ENCODE measurements at places on chromosomes 11 and 22.

DNA sequence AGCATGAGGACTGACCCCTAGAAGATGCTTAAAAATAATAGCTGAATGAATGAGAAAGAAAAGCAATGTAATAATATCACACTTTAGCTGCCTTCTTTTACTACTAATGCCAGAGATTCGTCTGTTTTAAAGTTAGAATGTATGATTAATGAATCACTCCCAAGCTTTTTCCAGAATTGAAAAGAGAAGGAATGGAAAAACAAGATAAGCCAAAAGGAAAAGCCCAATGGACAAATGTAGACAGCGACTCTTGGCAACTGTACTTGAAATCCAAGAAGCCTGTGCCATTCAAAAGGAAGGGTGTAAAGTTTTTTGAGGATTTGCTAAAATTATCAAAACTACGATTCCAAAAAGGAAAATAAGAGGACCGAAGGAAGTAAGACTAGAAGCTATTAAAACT lies 40.8 kb upstream of the PAMR1 start:
- DNase-seq: no peak

DNA sequence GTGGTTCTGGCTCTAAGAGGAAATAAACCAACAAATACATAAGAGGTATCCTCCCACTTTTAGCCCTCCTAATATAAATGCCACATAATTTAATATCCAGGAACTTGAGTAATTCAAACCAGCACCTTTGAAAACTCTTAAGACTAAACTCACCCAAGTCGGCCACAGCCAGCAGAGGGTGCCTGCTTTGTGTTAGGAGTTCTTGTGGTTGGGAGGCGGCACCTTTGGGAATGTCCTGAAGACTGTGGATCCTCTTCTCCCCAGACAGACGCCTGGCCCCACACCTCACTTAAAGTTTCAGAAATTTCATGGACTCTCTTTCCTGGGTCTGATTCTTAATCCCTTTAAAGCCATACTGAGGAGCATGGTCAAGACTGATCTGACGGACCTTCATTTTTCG lies 169.0 kb downstream of the TBC1D22A start:
- DNase-seq: no peak

- DNase-seq: no peak
Observed at GRCh38 chr22:46079861-46080821, 70.2 kb upstream of the PPARA start.

DNA sequence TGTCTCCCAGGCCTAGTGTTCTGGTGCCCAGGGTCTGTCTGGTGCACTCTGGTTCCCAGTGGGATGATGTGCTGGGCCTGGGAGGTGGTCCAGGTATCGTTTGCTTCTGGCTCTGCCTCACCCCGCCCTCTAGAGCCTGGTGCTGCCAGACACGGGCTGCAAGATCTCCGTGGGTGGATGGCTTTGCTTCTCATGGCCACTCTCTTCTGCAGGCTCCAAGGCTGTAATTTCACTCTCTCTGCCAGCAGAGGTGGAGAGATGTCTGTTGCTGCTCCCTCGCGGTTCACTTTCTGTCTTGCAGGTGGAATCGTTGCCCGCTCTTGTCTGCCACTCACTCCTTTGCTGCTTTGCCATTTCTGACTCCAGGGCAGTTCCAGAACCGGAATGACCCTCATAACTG lies 13.4 kb downstream of the NADSYN1 start:
- no peak for DNase-seq

DNA sequence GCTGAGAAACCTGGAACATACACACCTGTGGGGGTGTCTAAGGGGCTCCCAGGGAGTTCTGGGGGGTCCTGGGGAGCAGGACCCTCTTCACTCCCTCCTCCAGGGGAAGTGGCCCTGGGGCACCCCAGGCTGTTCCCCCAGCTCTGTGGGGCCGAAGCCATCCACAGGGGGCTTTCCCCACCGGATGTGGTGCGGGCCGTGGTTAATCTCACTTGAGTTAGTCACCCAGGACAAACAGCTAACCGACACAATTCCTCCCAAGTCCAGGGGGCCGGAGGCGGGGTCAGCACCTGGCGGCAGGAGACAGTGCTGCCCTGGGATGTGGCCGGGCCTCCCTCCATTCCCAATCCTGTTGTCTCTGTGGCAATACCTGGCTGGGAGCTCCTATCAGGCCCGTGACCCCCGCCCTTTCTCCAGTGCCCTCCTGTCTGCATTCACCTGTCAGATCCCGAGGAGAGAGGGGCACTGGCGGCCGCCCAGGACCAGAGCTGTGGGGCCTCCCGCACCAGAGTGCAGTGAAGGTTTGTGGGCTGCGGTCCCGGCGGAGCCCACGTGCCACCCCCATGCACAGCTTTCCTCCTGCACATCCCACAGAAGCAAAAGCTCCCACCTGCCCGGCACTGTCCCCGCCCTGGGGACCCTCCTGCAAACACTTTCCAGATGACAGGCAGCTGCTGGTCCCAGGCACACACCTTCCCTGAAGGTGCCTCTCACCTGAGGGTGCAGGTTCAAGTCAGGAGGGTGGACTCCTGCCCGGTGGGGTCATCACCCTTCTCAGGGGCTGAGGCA lies 5.2 kb upstream of the MUC5AC start:
- DNase-seq: no peak

- no peak for DNase-seq
Observed at GRCh38 chr22:37552524-37553163, 7.6 kb upstream of the CDC42EP1 start.

GRCh38 chr11:20089796-20090653 lies 70.2 kb downstream of the DBX1 start:
- no peak for DNase-seq

- no peak for DNase-seq
Observed at GRCh38 chr11:120066738-120067437, 71.0 kb downstream of the TRIM29 start.

- no peak for DNase-seq
Observed at GRCh38 chr22:37184816-37185541, 3.1 kb downstream of the C1QTNF6 start.

DNA sequence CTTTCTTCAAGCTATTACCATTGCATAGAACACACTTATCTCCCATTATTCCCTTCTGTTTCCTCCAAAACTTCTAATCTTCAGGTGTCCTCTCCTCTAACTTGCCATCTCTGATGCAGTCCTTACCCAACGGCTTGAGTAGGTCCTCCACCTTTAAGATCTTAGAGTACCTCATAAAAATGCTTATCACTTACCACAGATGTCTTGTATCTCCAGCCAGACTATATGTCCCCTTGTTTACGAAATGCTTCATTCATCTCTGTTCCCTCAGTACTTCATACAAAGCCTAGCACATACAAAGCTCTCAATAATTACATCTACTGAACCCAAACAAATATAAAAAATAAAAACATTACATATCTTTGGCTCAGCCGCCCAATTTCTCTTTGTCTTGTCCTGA lies 49.2 kb downstream of the PAK1 start:
- no peak for DNase-seq

DNA sequence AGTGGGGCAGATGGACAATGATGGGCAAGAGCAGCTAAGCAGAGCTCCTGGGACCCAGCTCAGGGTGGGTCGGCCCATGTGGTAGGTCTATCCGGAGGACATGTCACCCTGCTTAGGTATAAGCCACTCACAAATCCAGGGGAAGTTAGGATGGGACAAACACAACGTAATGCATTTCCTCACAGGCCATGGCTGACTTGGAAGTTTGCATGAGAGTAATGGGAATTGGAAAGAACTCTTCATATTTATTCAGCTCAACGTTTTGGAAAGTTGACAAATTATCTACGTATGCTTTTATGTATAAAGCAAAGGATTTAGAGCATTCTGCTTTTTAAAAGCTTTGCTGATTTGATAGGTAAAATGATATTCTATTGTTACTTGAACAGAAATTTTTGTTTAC lies 74.9 kb downstream of the SMCO4 start:
- DNase-seq: no peak

DNA sequence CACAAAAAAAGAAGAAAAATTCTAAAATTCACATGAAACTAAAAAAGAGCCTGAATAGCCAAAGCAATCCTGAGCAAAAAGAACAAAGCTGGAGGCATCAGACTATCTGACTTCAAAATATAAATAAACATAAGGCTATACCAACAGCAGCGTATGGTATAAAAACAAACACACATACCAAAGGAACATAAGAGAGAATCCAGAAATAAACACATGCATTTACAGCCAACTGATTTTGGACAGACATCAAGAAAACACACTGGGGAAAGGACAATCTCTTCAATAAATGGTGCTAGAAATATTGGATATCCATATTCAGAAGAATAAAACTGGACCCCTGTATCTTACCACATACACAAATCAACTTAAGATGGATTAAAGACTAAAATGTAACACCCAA lies 2.8 kb upstream of the MTMR2 start:
- DNase-seq: no peak

DNA sequence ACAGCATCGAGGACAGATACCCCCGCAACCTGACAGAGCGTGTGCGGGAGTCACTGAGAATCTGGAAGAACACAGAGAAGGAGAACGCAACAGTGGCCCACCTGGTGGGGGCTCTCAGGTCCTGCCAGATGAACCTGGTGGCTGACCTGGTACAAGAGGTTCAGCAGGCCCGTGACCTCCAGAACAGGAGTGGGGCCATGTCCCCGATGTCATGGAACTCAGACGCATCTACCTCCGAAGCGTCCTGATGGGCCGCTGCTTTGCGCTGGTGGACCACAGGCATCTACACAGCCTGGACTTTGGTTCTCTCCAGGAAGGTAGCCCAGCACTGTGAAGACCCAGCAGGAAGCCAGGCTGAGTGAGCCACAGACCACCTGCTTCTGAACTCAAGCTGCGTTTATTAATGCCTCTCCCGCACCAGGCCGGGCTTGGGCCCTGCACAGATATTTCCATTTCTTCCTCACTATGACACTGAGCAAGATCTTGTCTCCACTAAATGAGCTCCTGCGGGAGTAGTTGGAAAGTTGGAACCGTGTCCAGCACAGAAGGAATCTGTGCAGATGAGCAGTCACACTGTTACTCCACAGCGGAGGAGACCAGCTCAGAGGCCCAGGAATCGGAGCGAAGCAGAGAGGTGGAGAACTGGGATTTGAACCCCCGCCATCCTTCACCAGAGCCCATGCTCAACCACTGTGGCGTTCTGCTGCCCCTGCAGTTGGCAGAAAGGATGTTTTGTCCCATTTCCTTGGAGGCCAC lies 3.3 kb downstream of the FADD start:
- no peak for DNase-seq

DNA sequence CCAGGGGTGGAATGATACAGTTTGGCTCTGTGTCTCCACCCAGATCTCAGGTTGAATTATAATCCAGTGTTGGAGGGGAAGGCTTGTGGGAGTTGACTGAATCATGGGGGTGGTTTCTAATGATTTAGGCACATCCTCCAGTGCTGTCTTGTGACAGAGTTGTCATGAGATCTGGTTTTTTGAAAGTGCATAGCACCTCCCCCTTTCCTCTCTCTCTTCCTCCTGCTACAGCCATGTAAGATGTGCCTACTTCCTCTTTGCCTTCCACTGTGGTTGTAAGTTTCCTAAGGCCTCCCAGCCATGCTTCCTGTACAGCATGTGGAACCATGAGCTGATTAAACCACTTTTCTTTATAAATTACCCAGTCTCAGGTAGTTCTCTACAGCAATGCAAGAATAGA lies 45.1 kb downstream of the THAP12 start:
- DNase-seq: no peak

- DNase-seq: no peak
Observed at GRCh38 chr22:28249402-28249801, 330.3 kb upstream of the PITPNB start.

- no peak for DNase-seq
Observed at GRCh38 chr11:61472282-61472681, 36.3 kb upstream of the LRRC10B start.

DNA sequence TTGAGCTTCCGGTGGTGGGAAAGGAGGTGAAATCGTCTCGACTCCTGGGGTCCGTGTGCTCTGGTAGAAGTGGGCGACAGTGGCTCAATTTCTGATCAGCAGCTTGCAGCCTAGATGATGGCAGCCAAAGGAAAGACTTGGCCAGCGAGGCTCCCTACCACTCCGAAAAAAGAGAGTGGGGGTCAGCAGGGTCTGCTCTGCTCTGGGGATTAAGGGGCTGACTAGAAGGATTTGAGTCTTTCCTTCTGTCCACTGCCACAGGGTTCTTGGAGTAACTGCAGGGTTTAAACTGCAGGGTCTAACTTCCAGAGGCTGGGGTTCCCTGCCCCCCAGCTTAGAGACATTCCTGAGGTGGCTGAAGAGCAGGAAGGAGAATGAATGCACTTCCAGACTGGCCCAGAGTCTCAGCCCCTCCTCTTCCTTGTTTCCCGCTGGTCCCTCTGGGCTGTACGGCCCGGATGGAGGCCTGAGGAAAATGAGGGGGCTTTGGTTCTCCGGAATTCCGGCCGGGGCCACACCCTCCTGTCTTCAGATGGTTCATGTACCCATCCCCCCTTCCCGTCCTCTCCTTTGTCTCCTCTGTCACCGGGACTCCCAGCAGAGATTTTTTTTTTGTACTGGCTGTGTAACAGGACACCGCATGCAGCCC lies 907 bp downstream of the SERPINH1 start:
- no peak for DNase-seq

GRCh38 chr11:98136357-98136756 lies 884.4 kb upstream of the CNTN5 start:
- no peak for DNase-seq

DNA sequence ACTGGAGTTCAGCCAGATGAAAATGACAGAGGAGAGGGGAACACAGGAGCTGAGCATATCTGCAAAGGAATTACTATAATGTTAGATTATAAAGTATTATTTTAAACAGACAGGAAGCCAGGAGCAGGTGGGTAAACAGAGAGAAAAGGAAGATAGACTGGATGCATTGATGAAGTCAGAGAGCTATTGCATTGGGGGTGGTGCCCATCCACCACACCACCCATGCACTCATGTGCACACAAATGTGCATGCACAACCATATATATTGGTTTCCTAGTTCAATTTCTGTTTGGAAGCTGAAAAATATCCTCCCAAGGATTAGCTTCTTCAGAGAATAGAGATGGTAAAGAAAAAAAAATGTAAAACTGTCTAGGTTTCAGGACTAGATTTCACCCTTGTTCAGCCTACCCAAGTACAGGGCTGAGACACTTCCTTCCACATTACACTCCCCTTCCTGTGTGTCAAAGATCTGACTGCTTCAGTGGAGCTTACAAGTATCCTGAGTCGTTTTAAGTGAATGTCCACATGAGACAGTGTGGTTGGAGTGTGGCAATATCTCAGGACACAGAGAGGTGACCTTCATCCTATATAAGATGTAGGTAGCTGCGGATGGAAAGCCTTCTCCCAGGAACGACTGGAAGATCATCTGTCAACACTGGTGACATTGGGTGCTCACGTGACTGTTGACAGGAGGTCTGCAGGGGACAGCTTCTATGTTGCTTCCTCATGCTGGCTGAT lies 12.2 kb upstream of the SMPD1 start:
- peak; percentile 32 for DNase-seq

DNA sequence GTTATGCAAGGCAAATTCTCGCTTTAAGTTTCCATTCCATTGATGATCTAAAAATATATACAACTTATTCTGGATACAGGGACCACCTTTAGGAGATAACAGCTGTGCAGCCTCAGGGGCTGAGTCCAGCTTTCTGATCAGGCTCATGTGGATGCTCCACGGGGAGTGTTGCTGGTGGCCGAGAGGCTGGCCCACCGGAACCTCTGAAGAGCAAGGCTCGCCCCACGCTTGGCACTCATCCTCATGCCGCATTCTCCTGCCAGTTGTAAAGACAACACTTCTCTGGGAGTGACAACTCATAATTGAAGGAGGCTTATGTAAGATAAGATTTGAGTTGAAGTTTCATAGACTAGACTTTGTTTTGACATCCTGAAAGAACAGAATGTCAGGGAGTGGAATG lies 123.5 kb downstream of the MPPED1 start:
- DNase-seq: no peak

GRCh38 chr11:32729976-32730375 lies 64.5 kb downstream of the CCDC73 start:
- DNase-seq: no peak

GRCh38 chr11:119421351-119421750 lies 1.6 kb downstream of the THY1 start:
- DNase-seq: no peak

Measured in CD4-positive, alpha-beta T cell treated with Interleukin-17A for 4 hours (primary cell).